ENCODE measurements at places on chromosomes 13 and 19.

- DNase-seq = no peak
Observed at GRCh38 chr19:43599635-43600295, 3.4 kb downstream of the ZNF576 start.

GRCh38 chr19:51103926-51104341 lies 4.3 kb downstream of the CTU1 start:
- DNase-seq = no peak

GRCh38 chr19:49019242-49019932 lies 2.5 kb upstream of the LHB start:
- peak; percentile 37 for DNase-seq

DNA sequence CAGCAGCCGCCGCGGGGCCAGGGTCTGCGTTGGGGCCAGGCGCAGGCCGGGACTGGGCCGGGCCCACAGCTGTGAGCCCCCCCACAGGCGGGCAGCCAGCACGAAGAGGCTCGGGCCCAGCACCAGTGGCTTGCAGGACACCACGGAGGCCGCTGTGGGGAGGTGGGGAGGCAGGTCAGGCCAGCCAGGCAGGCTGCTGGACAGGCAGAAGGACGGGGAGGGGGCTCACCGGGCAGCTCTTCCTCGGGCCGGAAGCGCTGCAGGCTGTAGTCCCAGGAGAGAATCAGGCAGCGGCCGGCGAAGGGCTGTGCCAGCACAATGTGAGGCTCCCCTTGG lies 8.3 kb downstream of the LGI4 start:
- no peak for DNase-seq

- DNase-seq = no peak
Observed at GRCh38 chr19:50628146-50628545, 11.5 kb downstream of the SYT3 start.

- no peak for DNase-seq
Observed at GRCh38 chr13:33079960-33080359, 63.7 kb downstream of the KL start.

- DNase-seq = no peak
Observed at GRCh38 chr19:17953316-17953801, 13.5 kb upstream of the KCNN1 start.

All from stimulated activated CD8-positive, alpha-beta memory T cell treated with anti-CD3 and anti-CD28 coated beads, Interleukin-4, amount 100 ng/mL, for 1 hour (primary cell).